GM10248 (cell line): ENCODE measurements at places on chromosomes 12 and 14.

DNA sequence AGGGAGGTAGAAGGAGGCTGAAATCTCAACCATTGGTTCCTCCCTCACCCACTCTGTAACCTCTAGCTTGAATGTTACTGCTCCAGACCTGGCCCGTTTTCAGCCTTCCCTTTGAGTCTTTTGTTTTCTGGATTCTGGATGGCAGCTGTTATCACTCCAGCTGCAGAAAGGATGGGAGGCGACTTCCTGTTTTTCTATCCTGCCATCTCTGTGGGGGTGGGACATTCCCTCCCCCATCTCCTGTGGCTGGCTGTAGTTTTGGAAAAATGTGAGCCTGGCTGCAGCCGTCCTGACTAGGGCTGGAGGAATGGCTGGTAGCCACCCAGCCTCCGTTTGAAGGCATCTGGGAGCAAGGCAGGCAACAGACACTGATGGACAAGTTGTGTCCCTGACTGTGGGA, 2.9 kb upstream of the PPFIBP1 start:
- no peak for DNase-seq

DNA sequence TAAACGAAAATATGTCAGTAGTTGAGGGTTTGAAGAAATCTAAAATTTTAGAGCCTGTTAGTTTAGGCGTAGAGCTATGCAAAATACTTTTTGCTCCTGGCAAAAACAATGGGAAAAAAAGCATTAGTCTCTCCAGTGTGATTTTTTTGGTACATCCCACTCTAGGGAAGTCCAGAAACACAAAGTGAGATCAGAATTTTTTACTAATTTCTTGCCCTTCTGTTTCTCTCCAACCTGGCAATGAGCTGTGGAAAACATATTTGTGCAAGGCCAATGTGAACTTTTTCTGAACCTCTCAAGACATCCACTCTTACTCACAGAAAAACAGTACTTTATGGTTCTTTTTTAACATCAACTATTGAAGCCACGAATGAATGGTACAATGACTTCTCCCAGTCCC, 56.9 kb upstream of the DCN start:
- no peak for DNase-seq

DNA sequence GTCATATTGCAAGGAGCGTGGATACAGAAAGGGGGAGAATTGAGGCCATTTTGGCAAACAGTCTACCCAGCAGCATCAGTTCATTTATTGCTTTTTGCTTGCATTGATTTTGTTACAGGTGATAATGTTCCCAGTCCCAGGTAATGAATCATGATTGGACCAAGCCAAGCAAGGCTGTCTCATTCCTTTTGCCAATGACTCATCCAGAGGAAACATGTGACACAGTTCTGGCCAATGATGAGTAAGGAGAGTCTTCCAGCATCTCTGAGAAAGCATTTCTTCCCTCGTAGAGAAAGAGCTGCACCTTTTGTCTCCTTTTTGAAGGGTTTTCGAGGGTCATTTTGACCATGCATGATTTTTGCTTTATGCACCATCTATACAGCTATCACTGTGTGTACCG, 68.2 kb downstream of the SLC15A4 start:
- DNase-seq: no peak

GRCh38 chr12:49750027-49750995, 9.0 kb downstream of the TMBIM6 start:
- DNase-seq: no peak

DNA sequence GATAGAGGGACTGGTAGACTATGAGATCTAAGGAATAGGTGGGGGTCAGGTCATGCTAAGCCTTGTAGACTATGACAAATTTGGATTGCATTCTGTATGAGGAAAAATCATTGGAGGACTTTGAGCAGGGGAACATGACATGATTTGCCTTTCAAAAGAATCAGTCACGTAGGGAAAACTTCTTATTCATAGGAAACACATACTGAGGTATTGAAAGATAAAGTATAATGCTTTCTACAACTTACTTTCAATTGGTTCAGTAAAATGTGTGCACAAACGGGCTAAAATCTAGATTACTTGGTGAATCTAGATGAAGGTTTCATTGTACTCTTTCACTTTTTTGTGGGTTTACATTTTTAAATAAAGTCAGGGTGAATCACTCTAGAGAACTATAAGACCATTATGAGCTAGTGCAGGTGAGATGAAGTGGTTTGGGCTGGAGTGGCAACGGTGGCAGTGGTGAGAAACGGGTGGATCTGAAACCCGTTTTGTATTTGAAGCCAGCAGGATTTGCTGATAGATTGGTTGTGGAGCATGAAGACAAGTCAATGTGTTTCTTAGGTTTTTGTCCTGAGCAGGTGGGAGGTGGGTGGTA, 6.7 kb downstream of the BBS10 start:
- DNase-seq: no peak

- DNase-seq: no peak
Observed at GRCh38 chr14:103308717-103309616, 25.1 kb upstream of the EIF5 start.

GRCh38 chr12:89278862-89279261, 73.4 kb downstream of the DUSP6 start:
- no peak for DNase-seq

- no peak for DNase-seq
Observed at GRCh38 chr12:125169451-125169850, 104.2 kb downstream of the AACS start.

DNA sequence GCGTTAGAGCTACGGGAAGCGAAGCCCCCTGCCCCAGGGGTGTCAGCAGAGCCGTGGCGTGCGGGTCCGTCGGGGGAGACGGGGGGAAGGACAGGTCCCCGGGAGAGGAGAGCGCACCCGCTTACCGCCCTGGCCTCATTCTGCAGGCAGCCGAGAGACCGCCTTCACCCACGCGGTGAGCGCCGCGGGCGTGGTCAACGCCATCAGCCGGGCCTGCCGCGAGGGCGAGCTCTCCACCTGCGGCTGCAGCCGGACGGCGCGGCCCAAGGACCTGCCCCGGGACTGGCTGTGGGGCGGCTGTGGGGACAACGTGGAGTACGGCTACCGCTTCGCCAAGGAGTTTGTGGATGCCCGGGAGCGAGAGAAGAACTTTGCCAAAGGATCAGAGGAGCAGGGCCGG, 10.5 kb downstream of the WNT5B start:
- DNase-seq: no peak

- DNase-seq: no peak
Observed at GRCh38 chr14:36066636-36067035, 109.9 kb downstream of the PTCSC3 start.

- peak; percentile 49 for DNase-seq
Observed at GRCh38 chr12:104695453-104696148, 238.9 kb downstream of the CHST11 start.

DNA sequence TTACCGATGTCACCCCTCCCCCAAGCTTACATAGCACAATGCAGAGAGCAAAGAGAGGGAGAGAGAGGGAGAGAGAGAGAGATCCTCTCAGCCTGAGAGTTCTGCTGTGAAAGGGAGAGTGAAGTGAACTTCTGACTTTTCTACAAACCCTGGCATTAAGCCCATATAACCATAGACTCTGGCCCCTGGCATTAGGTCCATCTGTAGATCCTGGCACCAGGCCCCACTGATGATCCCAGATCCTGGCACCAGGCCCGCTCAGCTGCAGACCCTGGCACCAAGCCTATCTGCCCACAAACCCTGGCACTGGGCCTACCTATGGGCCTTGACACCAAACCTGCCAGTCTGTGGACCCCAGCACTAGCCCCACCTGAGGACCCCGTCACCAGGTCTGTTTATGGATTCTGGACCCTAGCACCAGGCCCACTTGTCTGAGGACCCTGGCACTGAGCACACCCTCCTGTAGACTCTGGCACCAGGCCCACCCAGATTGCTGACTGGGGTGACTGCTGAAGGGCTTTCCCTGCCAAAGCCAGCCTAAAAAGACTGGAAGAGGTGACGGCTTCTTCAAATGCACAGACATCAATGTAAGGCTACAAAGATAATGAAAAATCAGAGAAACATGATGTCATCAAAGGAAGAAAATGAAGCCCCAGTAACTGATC, 14.5 kb upstream of the KRT83 start:
- DNase-seq: no peak

GRCh38 chr12:53484686-53485575, 14.3 kb downstream of the MAP3K12 start:
- no peak for DNase-seq

DNA sequence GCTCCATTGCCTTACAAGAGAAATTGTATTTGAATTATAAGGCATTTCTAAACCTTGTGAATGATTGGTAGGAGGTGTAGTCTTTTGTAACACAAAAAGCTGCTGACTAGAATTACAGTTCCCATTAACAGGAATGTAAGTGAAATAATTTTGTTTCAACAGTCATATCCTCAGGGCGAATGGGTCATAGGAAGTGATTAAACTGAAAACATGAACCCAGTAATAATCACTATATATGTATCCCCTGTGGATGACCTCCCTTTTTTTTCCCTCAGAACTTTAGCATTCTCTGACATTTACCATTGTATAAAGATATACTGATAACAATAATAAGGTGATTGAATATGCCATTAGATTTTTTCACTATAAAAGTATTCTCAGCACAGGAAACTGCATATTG, 312.3 kb downstream of the ATP23 start:
- DNase-seq: no peak
